GM13977 (cell line): ENCODE measurements at places on chromosomes 1 and 21.

DNA sequence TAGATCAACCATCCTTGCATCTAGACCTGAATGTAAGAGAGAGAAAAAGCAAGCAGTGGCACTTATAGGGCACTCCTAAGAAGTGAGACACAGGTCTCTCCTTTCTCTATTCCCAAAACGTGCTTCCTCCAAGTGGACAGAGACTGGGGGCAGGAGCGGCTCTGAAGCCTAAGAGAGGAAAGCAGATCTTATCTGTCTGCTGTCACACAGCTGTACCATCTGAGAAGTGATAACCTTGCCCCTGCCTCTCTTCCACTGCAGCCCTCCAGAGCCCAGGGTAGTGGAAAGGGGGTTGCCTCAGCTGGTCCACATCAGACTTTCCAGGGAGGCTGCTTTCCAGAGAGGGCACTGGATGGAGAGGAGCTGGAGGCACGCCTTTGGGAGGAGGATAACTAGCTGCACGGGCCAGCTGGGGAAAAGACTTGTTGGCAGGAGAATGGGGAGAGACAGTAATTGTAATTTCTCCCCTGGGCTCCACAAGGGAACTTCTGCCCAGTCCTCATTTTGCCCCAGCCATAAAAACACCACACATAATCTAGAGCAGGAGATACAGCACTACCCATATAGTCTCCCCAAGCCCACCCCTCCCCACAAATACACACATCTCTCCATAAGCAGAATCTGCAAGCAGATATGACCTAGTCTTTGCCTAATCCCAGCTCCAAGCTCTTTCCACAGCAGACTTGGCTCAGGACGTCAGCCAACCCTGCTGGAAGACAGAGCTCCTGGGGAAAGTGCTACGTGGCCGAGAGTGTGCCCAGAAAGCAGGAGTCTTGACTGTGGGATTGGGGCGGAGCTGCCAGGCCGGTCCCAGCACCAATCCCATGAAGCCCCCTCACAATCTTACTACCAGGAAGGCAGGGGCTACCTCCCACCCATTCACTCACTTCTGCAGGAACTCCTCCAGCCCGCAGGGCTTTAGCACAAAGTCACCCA is 31.2 kb downstream of the PIK3C2B start:
- no peak for DNase-seq

- no peak for DNase-seq
Measured at GRCh38 chr21:16509476-16509875, 779.7 kb downstream of the USP25 start.

DNA sequence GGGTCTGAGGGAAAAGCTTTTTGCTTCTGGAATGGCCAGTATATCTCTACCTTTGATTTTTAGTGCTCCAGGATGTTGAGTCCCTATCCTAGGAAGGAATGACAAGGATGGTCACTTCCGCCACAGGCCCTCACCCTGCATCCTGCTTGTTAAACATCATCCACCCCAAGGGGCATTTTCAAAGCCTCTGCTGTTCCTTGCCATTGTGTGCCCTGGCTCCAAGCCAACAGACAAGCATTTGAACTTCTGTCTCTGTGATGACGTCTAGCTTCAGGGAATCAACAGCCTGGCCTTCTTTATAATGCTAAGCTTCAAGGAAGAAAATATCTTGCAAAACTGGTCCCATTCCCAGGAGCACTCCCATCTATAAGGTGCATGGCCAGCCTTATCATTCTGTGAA is 12.3 kb upstream of the JAM2 start:
- DNase-seq: no peak

DNA sequence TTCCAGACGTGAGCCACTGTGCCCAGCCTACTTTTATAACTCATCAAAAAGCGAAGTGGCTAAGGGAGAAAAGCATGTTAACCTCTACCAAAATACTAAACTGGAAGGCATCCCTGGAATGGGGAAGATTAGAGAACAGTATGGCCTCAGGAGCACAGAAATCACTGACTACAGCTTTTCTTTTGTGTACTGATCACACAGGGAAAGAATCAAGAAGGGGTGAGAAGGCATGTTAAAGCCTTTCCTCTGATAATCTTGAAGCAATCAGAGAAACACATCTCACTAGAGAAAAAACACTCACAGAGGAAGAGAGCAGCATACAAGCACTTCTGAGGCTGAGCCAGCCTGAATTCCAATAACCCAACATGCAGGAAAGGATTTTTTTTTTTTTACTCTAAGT is 10.7 kb downstream of the PCAT6 start:
- DNase-seq: no peak

DNA sequence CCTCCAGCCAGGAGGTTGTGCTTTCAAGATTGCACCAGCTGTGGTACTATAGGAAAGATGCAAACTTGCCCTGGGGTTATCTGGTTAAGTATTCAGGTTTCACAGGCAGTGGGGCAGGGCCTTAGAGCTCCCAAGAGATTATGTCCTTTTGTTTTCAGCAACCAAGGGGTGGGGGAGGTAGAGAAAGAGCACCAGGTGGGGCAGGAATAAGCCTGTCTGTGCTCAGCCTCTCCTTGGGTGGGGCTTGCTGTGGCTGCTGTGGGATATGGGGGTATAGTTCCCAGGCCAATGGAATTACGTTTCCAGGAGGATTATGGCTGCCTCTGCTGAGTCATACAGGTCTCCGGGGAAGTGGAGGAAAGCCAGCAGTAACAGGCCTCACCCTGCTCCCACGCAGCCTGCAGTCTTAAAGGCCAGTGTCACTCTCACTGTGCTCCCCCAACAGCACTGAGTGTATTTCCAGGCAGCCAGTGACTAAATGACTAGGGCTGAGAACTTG is 508.6 kb downstream of the RWDD3 start:
- no peak for DNase-seq

DNA sequence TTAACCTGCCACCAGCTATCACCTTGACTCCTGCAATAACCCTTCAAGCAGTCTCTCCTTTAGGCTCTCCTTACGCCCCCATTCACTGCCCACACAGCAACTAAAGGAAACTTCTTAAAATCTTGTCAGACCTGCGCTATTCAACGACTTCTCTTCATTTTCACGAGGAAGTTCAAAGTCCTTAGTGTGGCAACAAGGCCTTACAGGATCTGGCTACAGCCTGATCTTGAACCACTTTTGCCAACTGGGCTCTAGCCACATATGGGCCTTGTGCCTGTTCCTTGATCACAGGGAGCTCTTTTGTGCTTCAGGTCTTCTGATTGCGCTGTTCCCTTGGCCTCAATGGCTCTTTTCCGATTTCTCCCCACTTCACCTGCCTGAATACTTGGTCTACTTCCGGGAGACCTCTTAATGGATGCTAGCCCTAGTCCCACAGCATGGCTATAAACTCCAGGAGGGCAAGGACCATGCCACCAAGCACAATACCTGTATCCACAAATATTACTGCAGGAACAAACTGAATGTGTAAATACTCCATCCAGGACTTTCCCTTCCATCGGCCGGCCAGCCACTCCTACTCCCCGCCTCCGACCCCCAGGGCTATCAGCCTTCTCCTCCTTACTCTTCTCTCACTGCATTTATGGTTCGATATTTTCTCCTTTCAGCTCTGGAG is 2.3 kb upstream of the CTNNBIP1 start:
- DNase-seq: no peak

GRCh38 chr1:163022129-163022528 is 47.0 kb upstream of the RGS4 start:
- DNase-seq: no peak

GRCh38 chr1:161973924-161974845 is 49.5 kb downstream of the OLFML2B start:
- DNase-seq: no peak

DNA sequence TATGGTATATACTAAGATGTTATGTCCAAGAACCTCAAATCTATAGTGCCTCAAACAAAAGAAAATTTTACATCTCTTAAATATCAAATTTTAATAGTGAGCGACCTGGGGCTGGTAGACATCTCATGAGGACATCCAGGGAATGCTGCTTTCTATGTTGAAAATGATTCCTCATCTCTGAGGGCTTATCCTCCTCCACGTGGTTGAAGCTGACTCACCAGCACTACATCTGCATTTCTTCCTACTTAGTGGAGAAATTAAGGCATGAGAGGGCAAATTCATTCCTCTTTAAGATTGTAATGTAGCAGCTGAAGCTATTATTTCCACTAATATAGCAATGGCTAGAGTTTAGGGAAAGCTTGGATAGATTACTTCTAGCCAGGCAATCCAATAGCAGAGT is 529.5 kb downstream of the COL11A1 start:
- DNase-seq: no peak

DNA sequence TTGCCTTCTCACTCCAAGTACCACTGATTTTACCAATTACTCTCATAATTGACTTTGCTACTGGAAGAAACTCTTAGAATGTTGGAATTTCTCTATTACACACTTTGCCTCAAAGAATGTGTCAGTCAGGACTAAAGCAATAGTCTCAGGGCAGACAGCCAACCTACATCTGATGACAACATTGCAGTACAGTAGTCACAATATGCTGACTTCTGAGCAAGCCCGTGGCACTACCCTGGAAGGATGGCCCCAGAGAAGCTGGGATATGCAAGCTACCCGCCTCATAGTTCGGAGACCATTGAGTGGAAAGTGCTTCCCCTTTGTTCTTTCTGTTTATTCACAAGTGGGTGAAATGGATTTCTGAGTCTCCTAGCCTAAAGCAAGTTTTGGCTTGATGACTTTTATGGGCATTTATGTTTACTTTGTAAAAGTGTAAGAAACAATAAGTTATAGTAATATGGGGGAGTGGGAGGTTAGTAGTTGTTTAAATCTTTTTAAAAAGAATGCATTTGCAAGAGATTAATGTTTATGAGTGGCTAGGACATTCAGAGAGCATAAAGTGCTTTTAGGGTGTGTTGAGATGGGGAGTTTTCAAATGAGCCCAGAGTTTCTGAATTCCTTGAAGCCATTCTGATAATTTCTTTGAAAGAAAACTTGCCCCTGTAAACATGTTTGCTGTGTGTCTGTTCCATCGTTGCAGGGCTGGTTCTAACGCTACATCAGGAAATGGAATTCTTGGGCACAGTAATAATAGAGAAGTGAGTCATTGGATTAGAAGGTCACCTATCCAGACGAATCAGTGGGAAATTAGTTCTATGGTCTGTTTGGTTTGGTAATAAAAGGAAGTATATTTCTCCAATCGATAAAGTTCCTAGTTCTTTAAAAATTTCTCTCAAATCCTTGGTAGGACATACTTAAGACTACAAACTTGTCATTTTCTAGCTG is 63.8 kb downstream of the LMO4 start:
- no peak for DNase-seq

GRCh38 chr1:34057347-34058130 is 107.5 kb downstream of the CSMD2 start:
- DNase-seq: no peak

DNA sequence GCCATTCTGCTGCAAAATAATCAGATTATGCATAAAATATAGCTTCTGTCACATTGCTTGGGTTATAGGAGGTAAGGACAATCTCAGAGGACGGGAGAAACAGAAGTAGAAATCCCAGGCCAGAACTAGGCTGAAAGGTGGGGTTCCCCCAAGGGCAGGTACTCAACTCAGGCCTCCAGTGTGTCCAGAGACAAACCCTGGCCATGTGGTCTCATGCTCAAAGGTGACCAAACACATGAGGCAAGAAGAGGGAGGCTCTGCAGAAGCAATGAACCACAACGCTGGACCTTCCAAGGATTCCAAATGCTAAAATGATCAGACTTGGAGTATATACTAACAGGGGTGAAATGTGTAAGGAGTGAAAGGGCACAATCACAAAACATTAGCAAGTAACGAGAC is 103.8 kb downstream of the DMRTB1 start:
- no peak for DNase-seq

GRCh38 chr1:245463392-245464165 is 308.8 kb downstream of the KIF26B start:
- DNase-seq: no peak

DNA sequence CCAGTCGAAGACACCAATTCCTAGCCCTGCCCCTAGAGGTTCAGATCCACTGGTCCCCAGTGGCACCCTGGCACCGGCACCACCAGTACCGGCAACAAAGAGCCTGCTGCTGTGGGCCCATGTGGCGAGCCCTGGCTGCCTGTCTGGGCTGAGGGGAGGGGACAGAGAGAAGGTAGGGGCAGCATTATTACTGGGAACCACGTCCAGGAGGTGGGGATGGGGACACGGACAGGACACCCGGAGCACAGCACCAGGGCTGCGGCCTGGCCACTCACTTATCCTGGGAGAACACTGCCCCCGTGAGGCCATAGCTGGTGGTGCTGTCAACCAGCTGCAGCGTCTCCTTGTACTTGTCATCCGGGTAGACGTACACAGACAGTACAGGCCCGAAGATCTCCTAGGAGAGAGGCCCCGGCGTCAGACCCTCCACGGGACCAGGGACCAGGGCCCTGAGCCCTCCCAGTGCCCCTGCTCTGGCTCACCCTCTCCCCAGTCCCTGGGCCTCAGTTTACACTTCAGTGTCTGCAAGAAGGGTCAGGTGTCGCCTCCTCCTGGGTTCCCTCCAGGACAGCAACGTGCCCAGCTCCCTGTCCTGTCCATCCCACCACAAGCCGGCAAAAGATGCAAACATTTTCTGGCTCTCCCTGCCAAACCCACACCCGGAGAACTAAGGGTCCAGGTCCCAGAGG is 15.8 kb upstream of the TAS1R2 start:
- DNase-seq: peak; percentile 89

DNA sequence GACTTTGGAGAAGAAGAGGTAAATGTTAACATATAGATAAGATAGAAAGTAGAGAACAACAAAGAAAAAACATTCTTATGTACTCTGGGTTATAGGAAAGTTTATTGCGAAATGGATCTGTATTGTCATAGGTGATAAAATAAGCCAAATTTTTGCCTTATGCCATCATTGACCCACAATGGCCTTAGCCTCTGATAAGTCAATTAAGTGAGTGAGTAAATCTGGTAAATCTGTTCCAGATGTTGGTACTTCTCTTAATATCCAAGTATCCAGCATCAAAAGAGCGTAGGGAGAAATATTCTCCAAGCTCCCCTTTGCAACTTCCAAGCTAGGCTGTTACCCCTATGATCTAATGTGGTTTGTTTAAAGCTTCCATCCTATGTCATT is 38.3 kb upstream of the CLCA4 start:
- no peak for DNase-seq

DNA sequence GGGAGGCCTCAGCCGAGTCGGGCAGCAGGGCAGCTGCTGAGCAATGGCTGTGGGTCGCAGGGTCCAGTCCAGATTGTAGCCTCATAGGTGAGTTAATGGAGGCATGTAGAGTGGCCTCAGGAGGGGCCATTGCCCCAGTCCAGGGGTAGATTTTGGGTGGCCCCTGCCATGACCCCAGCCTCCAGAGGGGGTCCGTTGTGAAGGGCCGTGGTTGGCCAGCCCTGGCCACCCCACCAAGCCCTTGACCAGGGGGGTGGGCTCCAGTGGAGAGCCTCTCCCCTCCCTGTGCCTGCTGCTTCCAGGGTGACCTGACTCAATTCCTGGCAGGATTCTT is 26.1 kb downstream of the TRPM2 start:
- DNase-seq: no peak

- DNase-seq: no peak
Measured at GRCh38 chr1:119004129-119004527, 16.0 kb upstream of the TBX15 start.

- DNase-seq: no peak
Measured at GRCh38 chr1:155171836-155172731, 1.0 kb downstream of the KRTCAP2 start.

- no peak for DNase-seq
Measured at GRCh38 chr1:3702990-3703728, 49.1 kb upstream of the CCDC27 start.

- DNase-seq: no peak
Measured at GRCh38 chr1:20439282-20439681, 46.7 kb downstream of the CAMK2N1 start.

GRCh38 chr1:71086331-71086730 is 5.5 kb upstream of the ZRANB2 start:
- no peak for DNase-seq

- DNase-seq: no peak
Measured at GRCh38 chr1:38697387-38697786, 162.2 kb downstream of the RRAGC start.
